ENCODE measurements at places on chromosomes 3 and 15. TPM values are rescaled to one million over a fixed set of nuclear protein-coding genes. Genes with fewer than 3 reads are reported as not detected.
A peak's percentile ranks its signal among the peaks of the same experiment; 100 is the strongest.

The CELSR3 gene
- 0.71 TPM for total RNA-seq

GRCh38 chr15:77866186-77866585 lies 211.3 kb downstream of the TBC1D2B start:
- H3K27me3 ChIP-seq = no peaks in the 10 kb centered on the region
- peaks cover 4% of the 10 kb centered on the region for H3K4me1 ChIP-seq
- no peak for DNase-seq
- no peaks in the 10 kb centered on the region for H3K36me3 ChIP-seq
- H3K4me3 ChIP-seq = no peak overlapping the region

DNA sequence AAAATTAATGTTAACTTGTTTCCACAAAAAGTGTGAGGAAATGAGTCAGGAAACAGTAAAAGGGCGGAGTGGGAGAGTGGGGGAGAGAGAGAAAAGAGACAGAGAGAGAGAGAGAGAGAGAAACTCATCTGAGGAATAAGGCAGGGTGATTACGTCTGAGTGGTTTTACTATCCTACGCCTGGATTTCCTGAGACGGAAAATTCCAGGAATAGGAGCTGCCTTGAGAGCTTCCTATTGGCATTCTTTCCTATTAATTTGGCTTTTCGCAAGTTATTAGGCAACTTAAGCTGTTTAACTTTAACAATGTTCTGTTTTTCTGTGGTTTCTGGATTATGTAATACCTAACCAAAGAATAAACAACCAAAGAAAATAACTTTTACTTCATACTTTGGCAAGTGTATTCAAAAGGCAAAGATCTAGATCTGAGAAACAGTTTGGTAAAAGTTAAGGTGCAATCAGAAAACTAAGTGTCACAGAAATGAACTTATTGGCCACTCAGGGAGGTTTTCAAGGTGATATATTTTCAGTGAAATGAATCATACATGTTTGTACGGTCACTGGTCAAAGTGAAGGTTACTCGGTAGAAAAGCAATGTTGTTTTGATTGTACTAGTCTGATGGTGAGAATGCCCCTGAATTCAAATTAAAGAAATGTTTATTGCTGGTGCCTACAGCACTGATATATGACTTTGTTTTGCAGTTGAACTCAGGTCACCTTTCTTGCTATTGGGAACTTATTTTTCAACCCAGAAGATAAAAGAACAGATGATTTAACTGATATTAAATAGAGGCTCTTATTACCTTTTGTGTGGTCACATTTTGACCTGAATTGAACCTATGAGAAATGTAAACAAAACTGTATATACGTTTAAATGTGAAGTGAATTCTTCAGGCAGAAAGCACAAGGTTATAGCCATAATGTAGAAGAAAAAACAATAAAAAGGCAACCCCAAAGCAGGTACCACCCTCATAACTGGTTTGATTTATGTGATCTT lies 39.9 kb upstream of the TNFSF10 start:
- H3K27me3 ChIP-seq = no peaks in the 10 kb centered on the region
- H3K4me1 ChIP-seq = peaks cover 15% of the 10 kb centered on the region
- peak; percentile 90 for DNase-seq
- peak overlapping the region; percentile 75 for H3K27ac ChIP-seq

DNA sequence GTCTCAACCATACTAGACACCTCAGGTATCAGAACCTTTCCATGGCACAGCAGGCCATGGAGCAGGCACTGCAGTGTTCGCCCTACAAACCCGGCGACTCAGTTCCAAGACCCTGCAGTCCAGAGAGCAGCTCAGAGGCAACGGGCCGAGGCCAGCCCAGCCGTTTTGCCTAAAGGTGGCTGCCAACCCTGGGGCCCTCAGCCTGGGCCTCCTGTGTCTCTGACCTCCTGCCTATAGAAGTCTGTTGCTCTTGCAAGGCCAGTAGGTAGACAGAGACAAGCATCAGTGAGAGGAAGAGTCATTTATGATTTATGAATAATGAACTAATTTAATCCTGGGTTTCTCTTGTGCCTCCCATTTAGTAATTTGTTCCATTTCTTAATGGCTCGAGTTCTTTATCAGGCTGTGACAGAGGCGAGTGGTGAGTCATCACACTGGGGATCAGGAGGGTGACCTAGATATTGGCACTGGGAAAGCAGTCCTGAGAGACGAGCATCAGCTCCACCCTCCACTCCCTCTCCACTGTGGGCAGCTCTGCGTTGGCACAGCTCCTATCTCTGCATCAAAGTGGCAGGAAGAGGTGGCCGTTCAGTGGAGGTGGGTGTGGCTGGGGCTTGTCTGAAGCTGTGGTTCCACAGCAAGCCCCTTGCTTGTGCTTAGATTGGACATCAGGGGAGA lies 79.8 kb downstream of the ABHD5 start:
- peaks cover 50% of the 10 kb centered on the region for H3K4me1 ChIP-seq
- H3K27ac ChIP-seq = no peak overlapping the region

GRCh38 chr3:64687781-64688604 lies at the start of gene ADAMTS9:
TSS of gene ADAMTS9 (minus strand) at chr3:64688000. CDS start at chr3:64687657, 343 bp downstream.
- H3K4me3 ChIP-seq = peak within 1 kb of the TSS; percentile 88
- DNase-seq = peak; percentile 87
- H3K27me3 ChIP-seq = no peaks in the 10 kb centered on the region
- no peaks in the 10 kb centered on the region for H3K36me3 ChIP-seq
- peaks cover 24% of the 10 kb centered on the region for H3K4me1 ChIP-seq
- H3K27ac ChIP-seq = peak within 1 kb of the TSS; percentile 84

The SLC22A14 gene
- not detected for total RNA-seq

The FEZF2 gene
- not detected for total RNA-seq

- peaks cover 5% of the 10 kb centered on the region for H3K4me1 ChIP-seq
- no peak for DNase-seq
- no peak overlapping the region for H3K27ac ChIP-seq
- no peaks in the 10 kb centered on the region for H3K36me3 ChIP-seq
- no peaks in the 10 kb centered on the region for H3K27me3 ChIP-seq
- no peak overlapping the region for H3K4me3 ChIP-seq
These were observed 87.0 kb downstream of the EEFSEC start for GRCh38 chr3:128240232-128240631.

The FAM43A gene
- 307 TPM for total RNA-seq

The ITIH3 gene
- not detected for total RNA-seq

GRCh38 chr3:61236556-61236955 lies 14.7 kb downstream of the FHIT start:
- no peaks in the 10 kb centered on the region for H3K27me3 ChIP-seq
- no peak overlapping the region for H3K27ac ChIP-seq
- no peaks in the 10 kb centered on the region for H3K36me3 ChIP-seq
- H3K4me3 ChIP-seq = no peak overlapping the region
- H3K4me1 ChIP-seq = no peaks in the 10 kb centered on the region

The HIGD2B gene
- total RNA-seq = not detected

GRCh38 chr3:122006267-122006666 lies 15.8 kb downstream of the ILDR1 start:
- H3K4me1 ChIP-seq = peaks cover 5% of the 10 kb centered on the region
- no peaks in the 10 kb centered on the region for H3K36me3 ChIP-seq
- no peak for DNase-seq
- H3K27ac ChIP-seq = no peak overlapping the region
- no peak overlapping the region for H3K4me3 ChIP-seq

The CNTN3 gene
- not detected for total RNA-seq

The SLC24A5 gene
- total RNA-seq = not detected

DNA sequence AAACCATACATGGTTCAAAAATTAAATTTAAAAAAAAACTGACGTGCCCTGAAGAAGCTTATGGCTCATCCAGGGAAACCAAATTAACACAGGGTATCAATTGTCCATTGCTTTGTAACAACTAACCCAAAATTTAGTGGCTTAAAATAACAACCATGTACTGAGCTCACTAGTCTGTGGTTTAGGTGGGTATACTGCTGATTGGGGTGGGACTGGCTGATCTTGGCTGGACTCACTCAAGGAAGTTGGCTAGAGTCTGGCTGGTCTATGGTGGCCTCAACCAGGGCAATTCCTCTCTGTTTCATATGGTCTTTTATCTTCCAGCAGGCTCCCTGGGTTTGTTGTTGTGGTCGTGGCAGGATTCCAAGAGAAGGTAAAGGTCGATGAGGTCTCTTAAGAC lies 14.1 kb upstream of the EDC3 start:
- no peak overlapping the region for H3K4me3 ChIP-seq
- no peaks in the 10 kb centered on the region for H3K36me3 ChIP-seq
- H3K27me3 ChIP-seq = peaks cover 2% of the 10 kb centered on the region
- no peaks in the 10 kb centered on the region for H3K4me1 ChIP-seq
- no peak overlapping the region for H3K27ac ChIP-seq

The BFSP2 gene
- total RNA-seq = not detected

DNA sequence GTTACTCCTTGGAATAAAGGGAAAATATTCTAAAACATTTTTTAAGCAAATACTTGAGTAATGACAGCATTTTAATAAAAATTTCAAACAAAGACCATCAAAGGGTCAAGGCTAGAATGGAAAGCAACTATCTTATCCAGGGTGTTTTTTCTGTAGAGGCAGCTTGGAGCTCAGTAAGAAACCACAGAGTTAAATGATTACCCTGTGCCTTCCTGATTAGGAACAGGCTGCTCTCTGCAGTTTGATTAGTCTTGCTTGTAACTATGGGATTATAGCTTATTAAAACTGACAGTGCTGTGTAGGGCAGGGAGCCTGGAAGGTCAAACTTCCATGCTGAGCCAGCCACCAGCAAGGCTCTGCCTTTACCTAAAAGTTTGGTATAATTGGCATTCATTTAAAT lies 33.1 kb downstream of the QTRT2 start:
- H3K4me3 ChIP-seq = no peak overlapping the region
- H3K36me3 ChIP-seq = peaks cover 6% of the 10 kb centered on the region
- H3K4me1 ChIP-seq = peaks cover 22% of the 10 kb centered on the region
- no peak overlapping the region for H3K27ac ChIP-seq
- no peak for DNase-seq

GRCh38 chr15:73681063-73681462 lies 3.1 kb upstream of the CD276 start:
- no peak overlapping the region for H3K4me3 ChIP-seq
- H3K36me3 ChIP-seq = no peaks in the 10 kb centered on the region
- H3K4me1 ChIP-seq = peaks cover 14% of the 10 kb centered on the region
- no peak for DNase-seq
- peaks cover 2% of the 10 kb centered on the region for H3K27me3 ChIP-seq
- H3K27ac ChIP-seq = no peak overlapping the region

GRCh38 chr15:74055804-74056203 lies 26.5 kb downstream of the GOLGA6A start:
- peaks cover 7% of the 10 kb centered on the region for H3K27me3 ChIP-seq
- H3K4me3 ChIP-seq = no peak overlapping the region
- H3K27ac ChIP-seq = no peak overlapping the region

GRCh38 chr3:12907729-12908128 lies 66.4 kb upstream of the RPL32 start:
- DNase-seq = no peak
- H3K27me3 ChIP-seq = no peaks in the 10 kb centered on the region
- no peak overlapping the region for H3K4me3 ChIP-seq
- H3K4me1 ChIP-seq = no peaks in the 10 kb centered on the region
- H3K27ac ChIP-seq = no peak overlapping the region

The MAPK6 gene
- total RNA-seq = 35.7 TPM

The B3GNT5 gene
- 29.4 TPM for total RNA-seq

DNA sequence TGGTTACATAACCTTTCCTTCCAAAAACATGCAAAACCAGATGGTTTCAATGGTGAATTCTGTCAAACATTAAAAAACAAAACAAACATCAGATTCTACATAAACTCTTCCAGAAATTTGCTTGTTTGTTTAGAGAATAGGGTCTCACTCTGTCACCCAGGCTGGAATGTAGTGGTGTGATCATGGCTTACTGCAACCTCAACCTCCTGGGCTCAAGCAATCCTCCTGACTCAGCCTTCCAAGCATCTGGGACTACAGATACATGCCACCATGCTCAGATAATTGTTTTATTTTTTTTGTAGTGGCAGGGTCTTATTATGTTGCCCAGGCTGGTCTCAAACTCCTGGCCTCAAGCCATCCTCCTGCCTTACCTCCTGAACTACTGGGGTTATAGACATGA lies 36.1 kb downstream of the FBXL2 start:
- H3K36me3 ChIP-seq = no peaks in the 10 kb centered on the region
- no peaks in the 10 kb centered on the region for H3K27me3 ChIP-seq
- peaks cover 62% of the 10 kb centered on the region for H3K4me1 ChIP-seq
- H3K4me3 ChIP-seq = no peak overlapping the region
- H3K27ac ChIP-seq = peak overlapping the region; percentile 29

- no peak for DNase-seq
- no peaks in the 10 kb centered on the region for H3K36me3 ChIP-seq
- H3K27me3 ChIP-seq = no peaks in the 10 kb centered on the region
- peaks cover 7% of the 10 kb centered on the region for H3K4me1 ChIP-seq
These were observed 1.7 kb downstream of the THSD4 start for GRCh38 chr15:71116942-71117341.

The TRIM71 gene
- total RNA-seq = not detected

- H3K27me3 ChIP-seq = no peaks in the 10 kb centered on the region
- no peak overlapping the region for H3K4me3 ChIP-seq
- no peaks in the 10 kb centered on the region for H3K36me3 ChIP-seq
- no peak overlapping the region for H3K27ac ChIP-seq
These were observed 3.1 kb downstream of the SPRED1 start for GRCh38 chr15:38255690-38256089.

- no peak overlapping the region for H3K4me3 ChIP-seq
- no peak for DNase-seq
- H3K4me1 ChIP-seq = no peaks in the 10 kb centered on the region
- H3K36me3 ChIP-seq = no peaks in the 10 kb centered on the region
These were observed 110.0 kb downstream of the AQP9 start for GRCh38 chr15:58247855-58248842.

The DGKG gene
- not detected for total RNA-seq

- peak; percentile 38 for DNase-seq
- no peaks in the 10 kb centered on the region for H3K27me3 ChIP-seq
- no peak overlapping the region for H3K27ac ChIP-seq
- no peaks in the 10 kb centered on the region for H3K4me1 ChIP-seq
- no peaks in the 10 kb centered on the region for H3K36me3 ChIP-seq
- no peak overlapping the region for H3K4me3 ChIP-seq
These were observed 19.9 kb downstream of the NDUFB4 start for GRCh38 chr3:120615847-120616609.
